ENCODE measurements at places on chromosomes 7 and 10. TPM values are rescaled to one million over a fixed set of nuclear protein-coding genes. Genes with fewer than 3 reads are reported as not detected.

DNA sequence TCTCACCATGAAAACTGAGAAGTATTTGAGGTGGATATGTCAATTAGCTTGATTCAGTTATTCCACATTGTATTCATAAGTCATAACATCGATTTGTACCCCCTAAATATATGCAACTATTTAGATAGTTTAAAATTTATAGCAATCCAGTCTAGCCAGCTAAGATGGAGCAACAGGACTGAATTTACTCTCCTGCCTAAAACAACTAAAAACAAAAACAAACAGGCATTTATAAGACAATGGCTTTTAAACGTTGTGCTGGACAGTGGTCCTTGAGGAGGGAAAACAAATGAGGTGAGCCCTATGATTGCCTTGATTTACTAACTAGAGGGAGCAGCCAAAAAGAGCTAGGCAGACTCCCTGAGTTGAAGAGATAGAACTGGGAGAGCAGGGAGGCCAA lies 814 bp upstream of the GPAM start:
- DNase-seq: no peak

Gene FAM25C
- total RNA-seq: not detected

DNA sequence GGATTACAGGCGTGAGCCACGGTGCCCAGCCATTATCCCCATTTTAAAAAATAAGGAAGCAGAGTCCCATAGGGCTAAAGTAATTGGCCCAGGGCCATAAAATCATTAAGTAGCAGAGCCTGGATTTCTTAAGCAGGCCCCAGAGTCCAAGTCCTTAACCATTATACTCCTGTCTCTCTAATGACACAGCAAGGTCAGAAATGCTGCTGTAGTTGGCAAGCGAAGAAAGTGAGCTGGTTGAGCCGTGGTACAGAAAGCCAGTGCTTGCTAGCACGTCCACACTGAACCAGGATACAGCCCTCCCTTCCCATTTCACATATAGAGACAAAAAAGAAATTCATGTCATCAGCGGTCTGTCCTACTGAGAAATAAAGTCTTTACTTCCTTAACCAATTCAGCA lies 562.7 kb downstream of the GALNT17 start:
- DNase-seq: no peak

DNA sequence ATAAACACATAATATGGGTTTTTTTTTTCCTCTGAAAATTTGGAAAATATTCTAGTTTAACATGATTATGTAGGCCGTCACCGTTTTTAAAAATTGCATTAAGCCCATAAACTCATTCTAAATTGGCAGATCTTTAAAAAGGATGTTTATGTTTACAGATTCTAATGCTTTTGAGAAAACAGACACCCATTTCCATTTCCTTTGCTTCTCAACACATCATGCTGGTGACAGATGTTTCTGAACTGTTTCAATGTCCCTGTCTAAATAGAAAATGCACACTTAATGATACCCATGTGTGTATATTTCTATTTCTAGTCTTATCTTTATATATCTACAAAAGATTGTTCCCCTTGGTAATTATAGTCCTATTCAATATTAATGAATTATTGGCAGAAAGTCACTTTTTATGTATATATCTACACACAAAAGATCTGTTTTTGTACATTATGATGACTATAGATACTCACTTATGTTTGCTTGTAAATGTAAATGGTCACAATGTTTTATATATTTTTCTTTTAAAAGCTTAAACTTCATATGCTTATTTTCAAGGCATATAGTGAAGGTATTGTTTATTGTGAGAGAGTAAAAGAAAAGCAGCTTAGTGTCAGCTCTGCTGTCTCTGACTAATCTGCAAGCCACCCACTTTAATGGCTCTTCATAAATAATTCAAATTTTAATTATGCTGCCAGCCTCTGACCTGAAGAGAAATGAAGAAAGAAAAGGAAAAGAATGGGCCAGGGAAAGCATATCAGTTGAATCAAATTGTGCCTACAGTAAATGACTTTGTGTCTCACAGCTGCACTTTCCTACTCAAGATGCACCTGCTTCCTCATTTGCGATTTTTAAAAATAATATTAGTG lies 179.4 kb downstream of the CACNA2D1 start:
- DNase-seq: no peak

DNA sequence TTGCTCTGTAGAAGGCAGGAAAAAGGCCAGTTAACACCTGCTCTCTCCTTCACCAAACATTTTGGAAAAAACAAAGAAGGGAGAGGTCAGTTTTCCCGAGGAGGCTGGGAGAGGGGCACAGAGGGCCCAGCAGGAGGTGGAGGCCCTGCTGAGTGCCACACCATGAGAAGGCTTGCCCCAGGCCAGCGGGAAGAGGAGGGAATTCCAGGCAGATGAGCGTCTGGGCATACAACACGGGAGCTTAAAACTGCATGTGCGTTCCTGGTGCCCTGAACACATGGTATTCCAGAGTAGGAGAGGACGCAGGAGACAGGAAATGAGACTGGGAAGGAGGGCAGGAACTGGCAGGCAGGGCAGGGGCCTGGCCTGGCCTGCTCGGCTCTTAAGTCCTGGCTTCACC lies 182.4 kb downstream of the CCDC3 start:
- no peak for DNase-seq

All from activated naive CD4-positive, alpha-beta T cell treated with anti-CD3 and anti-CD28 coated beads, Interleukin-2, amount 50 U/mL, for 72 hours (primary cell).